Ammon's horn (tissue), 1 donor: ENCODE measurements at places on chromosomes 3 and 15.
A peak's percentile ranks its signal among the peaks of the same experiment; 100 is the strongest.

DNA sequence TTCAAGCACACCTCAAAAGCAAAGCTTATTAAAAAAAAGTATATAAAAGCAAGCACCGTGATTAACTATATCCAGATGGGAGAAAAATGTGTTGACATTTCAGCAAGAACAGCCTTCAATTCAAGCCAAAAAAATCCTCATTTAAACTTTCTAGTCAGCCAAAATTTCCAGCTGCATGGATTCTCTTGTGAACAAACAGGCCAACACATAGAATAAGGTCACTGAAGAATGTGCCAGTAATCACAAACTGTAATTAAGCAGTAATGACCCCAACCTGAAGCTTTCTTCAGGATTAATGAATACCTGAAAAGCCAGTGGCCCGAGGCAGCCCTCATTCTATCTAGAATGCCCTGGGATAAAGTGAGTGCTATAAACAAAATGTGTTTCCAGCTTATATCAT, 130.7 kb upstream of the KCNMB2 start:
- DNase-seq: no peak

DNA sequence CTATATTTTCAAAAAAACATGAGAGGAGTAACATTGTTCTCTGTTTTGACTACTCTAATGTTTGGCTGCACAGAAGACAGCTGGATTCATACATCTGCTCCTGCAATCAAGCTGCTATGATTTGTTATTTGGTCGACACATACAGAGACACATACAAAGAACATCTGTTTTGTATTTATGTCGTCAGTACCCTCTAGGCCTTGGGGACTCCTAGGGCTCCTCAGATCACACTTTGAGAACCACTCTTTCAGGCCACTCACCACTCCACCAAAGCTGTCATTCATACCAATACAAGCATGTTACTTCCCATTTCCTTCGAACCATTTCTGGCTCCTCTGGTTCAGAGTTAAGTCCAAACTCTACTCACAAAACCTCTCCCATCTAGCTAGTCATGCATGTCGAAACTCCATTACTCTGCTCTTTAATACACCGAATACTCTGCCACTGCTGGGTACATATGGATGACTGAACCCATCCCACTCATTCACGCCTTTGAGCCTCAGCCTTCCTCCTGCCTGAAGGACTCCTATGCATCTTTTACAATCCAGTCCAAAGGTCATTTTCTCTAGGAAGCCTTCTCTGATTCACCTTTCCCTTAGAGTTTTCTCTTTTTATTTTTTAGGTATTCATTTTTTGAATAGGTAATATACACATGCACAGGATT, 102.9 kb upstream of the ARHGEF3 start:
- DNase-seq: no peak

GRCh38 chr3:93983408-93983807, 3.5 kb downstream of the ARL13B start:
- DNase-seq: no peak

GRCh38 chr15:60568914-60569391, 90.0 kb upstream of the ICE2 start:
- no peak for DNase-seq

DNA sequence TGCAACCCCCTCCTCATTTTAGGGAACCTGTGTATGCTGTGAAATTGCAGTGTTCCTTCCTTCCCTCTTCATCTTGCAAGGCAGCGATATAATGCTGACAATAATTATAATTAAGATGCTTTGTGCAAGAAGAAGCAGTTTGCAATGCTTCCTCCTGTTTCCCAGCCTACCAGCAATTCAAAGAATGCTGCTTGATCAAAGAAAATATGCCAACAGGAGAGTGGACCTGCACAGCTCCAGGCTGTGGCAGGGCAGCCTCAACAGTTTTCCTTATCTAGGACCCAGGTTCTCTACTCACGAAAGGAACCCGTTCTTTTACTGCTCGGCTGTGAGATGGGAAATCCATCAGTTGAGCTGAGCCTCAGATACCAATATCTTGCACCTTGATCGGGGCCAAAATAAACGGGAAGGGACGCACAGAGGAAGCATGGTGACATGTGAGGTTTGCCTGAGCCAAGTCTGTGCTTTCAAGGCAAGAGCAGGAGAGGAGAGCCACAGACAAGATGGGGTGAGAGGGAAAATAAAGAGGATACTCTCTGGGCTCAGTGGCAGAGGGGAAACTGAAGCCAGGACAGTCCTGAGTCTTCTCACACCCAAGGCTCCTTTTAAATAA, 22.6 kb upstream of the LRTM1 start:
- no peak for DNase-seq

GRCh38 chr3:172402892-172403643, 45.2 kb downstream of the GHSR start:
- no peak for DNase-seq

DNA sequence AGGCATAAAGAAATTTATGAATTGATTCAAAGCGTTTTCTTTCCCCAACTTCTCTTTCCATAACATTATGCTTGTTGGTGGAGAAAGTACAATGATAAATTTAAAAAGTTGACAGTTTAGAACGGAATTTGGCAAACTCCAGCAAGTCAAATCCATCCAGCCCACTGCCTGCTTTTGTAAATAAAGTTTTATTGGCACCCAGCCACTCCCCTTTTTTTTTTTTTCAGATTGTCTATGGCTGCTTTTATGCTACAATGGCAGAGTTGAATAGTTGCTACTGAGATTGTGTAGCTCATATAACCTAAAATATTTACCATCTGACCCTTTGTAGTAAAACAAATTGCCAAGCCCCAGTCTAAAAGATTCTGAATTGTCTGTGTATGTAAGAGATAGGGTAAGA, 112.8 kb upstream of the RBMS3 start:
- no peak for DNase-seq

- no peak for DNase-seq
Observed at GRCh38 chr3:104717828-104718196, 648.9 kb upstream of the ALCAM start.

GRCh38 chr15:52069559-52069958, 43.0 kb downstream of the BCL2L10 start:
- no peak for DNase-seq

DNA sequence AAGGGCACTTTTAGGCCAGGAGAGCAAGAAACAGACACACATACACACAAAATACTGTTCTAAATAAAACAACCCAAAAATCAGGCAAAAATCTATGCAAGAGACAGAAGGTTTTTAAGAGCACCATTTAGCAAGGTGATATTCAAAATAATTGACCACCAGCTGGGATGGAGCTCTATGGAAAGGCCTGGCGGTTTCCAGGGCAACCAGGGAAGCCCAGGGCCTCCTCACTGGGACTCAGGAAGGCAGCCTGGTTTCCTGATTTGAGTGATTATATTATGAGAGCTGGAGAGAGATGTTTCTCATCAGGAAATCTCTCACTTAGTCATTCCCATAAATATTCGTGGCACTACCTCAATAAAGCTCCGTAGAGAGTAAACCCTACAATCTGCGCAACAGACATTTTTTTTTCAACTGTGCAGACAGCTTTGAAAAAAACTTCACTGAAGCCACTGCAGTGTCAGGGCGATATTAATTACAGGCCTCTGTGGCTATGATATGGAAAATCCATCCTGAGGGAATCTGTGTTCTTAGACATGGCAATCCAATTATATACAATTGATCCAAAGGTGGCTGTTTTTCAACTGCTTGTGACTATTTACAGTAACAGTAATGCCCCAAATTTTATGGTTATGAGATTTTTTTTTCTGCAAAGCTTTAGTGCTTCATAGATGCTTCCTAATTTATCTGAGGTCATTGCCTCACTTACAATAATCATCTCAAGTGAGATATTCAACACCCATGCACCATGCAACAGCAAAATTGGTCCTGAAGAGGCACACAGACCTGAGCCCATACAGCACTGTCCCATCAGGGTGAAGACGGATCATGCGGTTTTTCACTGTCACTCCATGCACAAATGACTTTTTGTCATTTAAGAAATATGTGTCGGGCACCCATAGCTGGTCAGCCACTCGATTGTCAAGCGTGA, 152.1 kb downstream of the GABRB3 start:
- no peak for DNase-seq

GRCh38 chr15:70786996-70787395, 23.6 kb upstream of the UACA start:
- peak; percentile 31 for DNase-seq

DNA sequence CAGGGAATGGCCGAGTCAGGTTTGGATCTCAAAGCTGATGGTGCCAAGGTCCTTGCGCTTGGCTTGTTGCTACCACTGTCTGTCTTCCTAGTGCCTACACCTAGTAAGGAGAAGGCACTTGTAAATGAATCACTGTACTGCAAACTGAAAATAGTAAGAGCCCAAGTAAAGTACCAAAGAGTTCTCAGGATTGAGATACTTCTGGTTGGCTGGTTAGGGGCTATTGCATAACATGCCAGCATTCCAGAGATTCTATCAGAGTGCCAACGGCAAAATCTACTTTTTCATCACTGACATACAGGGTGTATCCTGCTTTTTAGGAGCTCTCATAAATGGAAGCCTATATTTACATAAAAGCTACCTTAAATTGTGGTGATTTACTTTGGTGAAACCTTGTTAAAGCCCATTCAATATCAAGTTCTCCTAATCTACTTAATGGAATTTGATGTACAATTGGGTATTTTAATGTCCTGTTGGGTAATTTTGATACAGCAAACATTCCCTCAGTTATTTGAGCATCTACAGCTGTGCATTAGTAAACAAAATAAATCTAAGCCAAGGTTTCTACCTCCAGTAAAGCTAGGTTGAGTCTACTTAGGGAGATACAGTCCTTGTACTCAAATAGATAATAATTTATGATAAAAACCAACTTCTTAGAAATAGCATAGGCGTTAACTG, 30.7 kb upstream of the CHD2 start:
- DNase-seq: no peak

DNA sequence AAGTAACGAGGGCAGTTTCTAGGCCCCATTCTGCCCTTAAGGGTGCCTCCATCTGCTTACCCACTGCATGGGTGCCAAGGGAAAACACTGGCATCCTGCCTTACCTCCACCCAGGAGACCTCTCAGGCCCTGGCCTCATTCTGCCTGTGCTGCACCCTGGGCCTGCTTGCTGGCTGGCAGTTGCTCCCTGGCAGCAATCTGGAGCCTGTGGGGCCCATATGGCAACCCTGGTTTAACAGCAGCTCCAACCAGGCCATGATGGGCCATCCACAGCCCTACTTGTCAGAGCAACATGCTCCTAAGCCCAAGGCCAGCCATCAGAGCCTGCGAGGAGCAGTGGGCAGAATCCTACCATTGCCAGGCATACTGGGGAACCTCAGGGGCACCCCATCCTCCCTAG, 3.7 kb downstream of the C3orf18 start:
- DNase-seq: no peak

GRCh38 chr3:72738752-72739530, 109.3 kb downstream of the SHQ1 start:
- DNase-seq: no peak

DNA sequence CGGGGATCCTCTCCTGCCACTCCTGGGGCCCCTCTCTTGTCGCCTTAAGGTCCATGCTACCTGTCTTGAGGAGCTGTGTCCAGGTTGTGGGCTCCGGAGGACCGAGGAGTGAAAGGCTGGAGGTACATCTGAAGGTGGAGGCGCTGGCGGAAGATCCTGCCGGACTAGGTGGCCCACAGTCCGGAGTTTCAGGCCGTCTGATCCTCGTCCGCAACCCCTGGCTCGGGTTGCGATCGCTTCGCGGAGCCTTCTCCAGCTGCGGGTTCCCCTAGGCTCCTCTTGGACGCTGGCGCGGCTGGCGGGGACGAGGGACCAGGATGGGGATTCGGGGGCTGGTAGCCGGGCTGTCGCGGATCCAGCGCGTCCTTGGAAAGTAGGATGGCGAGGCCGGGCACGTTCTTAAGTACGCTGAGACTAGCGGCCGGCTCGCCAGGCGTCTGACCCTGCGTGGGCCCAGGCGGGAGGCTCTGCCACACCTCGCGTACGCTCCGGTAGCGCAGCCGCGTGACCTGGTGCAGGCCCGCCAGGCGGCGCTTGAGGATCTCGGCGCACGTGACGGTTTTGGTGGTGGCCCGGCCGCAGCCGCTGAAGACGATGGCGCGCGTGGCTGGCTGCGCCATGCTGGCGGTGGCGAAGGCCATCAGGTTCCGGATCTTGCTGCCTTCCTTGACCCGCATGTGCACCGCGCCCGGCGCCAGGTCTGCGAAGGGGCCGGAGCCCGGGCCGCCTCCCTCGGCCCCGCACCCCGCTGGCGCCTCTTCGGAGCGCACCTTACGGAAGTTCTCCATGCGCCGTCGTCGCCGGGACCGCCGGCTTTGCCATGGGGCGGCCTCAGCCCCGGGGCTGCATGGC, 550 bp downstream of the RPP25 start:
- peak; percentile 45 for DNase-seq

- DNase-seq: peak; percentile 16
Observed at GRCh38 chr15:68431792-68432401, at the start of gene ITGA11. ITGA11 (minus strand) TSS chr15:68432163; CDS start chr15:68432066, 97 bp downstream.

GRCh38 chr3:31729082-31729481, 196.4 kb downstream of the STT3B start:
- no peak for DNase-seq

- no peak for DNase-seq
Observed at GRCh38 chr3:139601191-139601961, 61.8 kb upstream of the RBP1 start.

- DNase-seq: no peak
Observed at GRCh38 chr3:194080913-194081800, 54.8 kb upstream of the HES1 start.

- DNase-seq: peak; percentile 43
Observed at GRCh38 chr3:197791892-197792647, 1.0 kb downstream of the LRCH3 start.

DNA sequence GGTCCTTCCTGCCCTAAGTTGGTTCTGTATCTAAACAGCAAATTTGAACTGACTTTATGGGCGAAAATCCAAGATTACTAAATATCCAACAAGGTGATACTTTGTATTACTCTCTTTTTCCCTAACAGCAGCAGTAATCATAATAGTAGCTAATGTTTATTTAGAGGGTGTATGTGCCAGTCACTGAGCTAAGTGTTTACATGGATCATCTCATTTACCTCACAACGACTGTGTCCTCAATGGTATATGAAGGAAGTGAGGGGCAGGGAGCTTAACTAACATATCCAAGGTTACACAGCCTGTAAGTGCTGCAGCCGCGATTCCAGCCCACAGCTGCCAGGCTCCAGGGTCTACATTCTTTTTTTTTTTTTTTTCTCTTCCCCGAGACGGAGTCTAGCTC, 10.3 kb upstream of the LRRC34 start:
- DNase-seq: no peak

DNA sequence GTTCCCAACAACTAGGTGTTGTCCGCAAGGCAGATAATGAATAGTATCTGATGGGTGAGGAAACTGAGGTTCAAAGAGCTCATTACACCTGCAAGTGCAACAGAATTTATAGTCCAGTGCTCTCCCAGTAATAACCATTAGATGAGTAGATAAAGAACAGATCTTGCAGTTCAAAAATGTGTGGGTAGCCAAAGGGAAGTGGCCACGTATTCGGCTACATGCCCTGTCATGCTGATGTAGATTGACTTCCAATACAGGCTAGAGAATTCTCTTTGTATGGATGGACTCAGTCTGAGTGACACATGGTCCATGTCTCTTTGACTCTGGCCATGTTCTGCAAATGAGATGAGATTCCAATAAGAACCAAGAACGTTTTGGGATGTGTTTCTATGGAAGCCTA, 187.9 kb upstream of the LPP start:
- DNase-seq: no peak

- peak; percentile 32 for DNase-seq
Observed at GRCh38 chr15:85707519-85708338, 87.0 kb downstream of the KLHL25 start.

- DNase-seq: no peak
Observed at GRCh38 chr3:77248420-77248819, 208.5 kb downstream of the ROBO2 start.

GRCh38 chr15:69666441-69666882, 213.8 kb downstream of the RPLP1 start:
- peak; percentile 37 for DNase-seq

- DNase-seq: no peak
Observed at GRCh38 chr15:77640615-77641014, 7.9 kb upstream of the LINGO1 start.
